RCC 7860 (cell line): ENCODE measurements at places on chromosomes 5 and 9.
A peak's percentile ranks its signal among the peaks of the same experiment; 100 is the strongest.

DNA sequence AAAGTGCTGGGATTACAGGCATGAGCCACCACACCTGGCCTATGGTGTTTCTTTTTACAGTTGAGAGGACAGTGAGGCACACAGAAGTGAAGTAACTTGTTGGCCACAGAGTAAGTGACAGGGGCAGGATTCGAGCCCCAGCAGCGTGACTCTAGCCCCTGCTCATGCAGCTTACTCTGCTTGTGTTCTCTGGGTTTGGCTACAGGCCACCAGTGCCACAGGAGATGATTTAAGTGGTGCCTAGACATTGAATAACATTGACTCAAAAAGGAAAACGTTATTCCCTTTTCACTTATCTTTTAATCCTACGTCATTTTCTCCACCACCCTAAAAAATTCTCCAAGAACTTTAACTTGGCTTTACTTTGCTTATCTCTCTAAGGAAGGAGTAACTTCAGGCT, 61.4 kb downstream of the SNX24 start:
- no peak for DNase-seq

DNA sequence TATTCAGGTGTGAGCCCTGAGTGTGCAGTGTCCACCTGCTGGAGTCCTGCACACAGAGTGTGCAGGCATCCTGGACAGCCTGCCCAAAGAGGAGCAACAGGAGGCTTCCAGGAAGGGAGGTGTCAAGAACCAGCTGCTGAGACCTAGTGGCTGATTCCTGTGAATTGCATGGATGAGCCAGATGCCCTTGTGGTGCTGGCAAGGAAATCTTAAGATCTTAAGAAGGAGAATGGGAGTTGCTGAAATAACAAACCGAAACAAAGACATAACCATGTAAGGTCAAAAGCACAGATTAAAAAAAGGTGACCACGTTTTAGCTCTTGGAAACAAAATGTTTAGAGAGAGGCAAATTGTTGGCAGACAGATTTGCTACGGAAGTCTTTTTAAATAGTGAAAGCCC, 29.3 kb upstream of the RPS23 start:
- DNase-seq, result no peak

DNA sequence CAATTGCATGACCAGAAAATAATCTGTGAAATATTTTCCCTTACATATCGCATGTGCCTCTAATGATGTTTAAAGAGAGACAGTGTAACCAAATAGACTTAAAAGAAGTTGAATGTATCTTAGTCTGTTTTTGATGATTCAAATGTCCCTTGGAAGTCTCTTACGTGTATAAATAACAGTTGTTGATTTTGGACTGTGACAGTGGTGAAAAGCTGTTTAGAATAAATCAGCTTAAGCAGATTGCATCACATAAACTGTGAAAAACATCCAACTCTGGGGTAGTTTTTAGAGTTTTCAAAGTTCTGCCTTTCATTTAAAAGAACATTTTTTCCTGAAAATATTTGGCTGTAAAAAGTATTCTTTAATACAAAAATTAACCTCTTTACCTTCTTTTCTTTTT, 301.1 kb downstream of the PRR16 start:
- DNase-seq, result no peak

GRCh38 chr9:34587271-34587670, 2.3 kb downstream of the CNTFR start:
- no peak for DNase-seq

DNA sequence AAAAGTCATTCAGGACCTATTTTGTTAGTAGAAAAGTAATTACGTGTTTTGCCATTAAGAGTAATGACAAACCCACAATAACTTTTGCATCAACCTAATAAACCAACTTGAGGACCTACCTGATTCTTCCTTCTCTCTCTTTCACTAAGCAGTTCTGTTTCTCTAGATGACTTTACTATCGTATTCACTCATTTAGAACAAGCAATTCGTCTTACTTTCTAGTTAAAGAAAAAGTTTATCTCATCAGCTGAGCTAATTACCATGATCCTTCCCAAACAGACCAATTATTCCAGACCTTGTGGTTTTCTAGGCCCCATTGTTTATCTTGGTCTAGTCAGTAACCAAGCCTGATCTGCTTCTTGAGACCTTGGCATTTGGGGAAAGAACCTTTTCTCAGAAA, 49.6 kb upstream of the PRDM9 start:
- no peak for DNase-seq

DNA sequence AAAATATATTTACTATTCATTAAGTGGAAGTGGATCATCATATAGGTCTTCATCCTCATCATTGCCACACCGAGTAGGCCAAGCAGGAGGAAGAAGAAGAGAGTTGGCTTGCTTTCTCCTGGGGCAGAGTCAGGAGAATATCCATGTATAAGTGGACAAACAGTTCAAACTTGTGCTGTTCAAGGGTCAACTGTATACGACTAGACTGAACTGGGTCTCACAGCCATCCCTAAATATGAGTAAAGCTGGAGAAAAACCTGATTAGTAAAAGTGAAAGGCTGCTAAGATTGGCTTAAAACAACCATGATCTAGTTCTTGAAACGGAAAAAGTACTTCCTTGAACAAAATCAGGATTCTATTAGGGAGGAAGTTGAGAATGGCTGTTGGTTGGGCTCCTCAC, 276.7 kb upstream of the ADRA1B start:
- DNase-seq, result no peak

- DNase-seq, result peak; percentile 27
These were observed 122.2 kb downstream of the LHX2 start for GRCh38 chr9:124133727-124134126.

DNA sequence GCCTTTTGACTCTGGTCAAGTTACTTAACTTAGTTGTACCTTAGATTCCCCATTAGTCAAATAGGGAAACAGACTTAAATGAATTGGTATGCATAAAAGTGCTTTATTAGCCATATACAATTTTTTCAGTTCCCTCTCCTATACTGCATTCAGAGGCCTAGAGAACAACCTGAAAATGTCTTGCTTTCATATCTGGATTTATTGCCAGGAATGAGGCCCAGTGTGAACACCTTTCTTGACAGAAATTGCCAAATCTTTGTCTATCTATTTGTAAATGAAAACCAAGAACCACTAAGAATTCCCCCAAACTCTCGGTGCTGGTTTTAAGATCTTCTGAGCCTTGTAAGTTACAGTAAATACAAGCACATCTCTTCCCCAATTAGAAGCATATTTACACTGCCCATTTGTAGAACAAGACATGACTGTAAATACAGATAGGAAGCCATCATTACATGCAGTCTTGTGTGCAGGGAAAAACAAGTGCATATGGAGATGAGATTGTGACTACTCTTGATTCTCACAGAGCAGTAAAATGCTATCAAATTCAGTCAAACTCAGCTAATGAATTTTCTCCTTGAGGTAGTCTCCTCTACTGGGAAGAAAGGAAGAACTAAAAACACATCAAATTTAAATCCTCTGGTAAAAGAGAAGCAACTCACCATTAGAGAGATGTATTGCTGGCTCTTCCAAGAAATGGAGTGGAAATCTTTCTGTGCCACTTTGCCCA, 5.2 kb upstream of the FAM13B start:
- no peak for DNase-seq

- no peak for DNase-seq
These were observed 5.5 kb downstream of the MVB12B start for GRCh38 chr9:126331964-126332748.

DNA sequence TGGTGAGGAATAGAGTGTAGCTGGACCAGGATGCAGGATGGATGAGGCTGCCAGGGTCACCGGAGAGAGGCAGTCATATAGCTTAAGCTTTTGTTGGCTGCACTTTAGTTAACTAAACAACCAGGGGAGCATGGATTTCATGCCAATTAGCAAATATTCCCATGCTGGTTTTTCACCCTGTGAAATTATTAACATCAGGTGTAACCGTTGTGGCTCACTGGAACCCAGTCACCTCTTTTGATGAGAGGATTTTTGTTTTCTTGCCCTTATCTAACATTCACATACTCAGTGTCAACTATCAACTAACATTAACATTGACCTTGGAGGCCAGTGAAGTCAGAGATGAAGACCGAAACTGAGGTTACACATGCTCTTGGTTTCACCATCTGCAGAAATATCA, 97.2 kb upstream of the BASP1 start:
- no peak for DNase-seq

DNA sequence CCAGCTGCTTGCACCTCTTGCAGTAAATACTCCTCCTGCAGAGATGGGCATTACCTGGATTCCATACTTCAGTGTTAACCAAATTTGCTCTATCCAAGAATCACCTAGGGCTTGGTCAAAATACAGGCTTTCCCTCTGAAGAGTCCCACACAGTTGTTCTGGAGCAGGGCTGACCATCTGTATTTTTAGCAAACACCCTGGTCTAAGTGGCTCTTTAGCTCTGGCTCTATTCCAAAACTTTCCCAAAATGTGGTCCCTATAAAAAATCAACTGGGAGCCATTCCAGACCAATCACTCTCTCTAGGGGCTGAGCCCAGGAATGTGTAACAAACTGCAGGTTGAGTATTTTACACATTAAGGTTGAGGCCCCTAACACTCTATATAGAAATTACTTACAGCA, 153.7 kb downstream of the SPOCK1 start:
- DNase-seq, result no peak

DNA sequence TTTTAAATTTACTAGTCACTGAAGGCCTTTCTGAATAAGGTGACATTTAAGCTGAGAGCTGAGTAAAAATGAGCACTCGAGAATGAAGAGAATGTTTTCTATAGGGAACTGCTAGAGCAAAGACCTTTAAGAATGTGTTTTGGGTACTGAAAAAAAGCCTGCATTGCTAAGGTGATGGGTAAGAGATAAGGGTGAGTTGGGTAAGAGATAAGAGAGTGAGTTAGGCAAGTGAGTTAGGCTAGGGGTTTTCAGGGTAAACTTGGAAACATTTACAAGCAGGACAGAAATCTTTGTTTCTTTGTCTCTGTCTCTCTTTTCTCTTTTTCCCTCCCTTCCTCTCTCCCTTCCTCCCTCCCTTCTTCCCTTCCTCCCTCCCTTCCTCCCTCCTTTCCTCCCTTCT, 5.6 kb downstream of the RAD23B start:
- no peak for DNase-seq

DNA sequence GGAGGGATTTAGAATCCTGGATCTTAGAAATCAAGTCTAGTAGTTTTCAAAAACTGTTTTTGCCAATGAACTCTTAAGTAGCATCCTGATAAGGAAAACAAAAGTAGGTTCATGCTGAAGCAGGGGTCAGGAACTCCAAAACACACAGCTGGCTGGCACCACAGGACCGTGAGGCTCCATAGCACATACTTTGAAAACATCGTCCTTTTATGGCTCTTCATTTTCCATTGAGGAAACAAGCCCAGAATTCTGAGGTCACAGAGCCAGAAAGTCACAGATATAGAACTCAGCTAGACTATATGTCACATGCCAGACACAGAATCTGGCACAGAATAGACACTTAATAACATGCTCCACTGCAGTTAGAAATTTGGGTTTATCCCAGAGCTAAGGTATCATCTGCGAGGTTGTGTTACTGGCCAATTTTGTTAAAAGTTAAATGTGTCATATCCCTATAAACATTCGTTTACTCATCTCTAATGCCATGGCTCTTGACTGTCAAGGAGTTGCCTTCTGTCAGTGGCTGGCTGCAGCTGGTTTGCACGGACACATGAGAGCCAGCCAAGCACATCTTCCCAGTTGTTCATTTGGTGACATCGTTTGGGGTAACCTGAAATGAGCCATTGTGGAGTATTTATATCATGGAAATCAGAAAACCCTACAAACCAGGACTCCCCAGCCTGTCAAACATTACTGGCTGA, 58.8 kb downstream of the FAM78A start:
- no peak for DNase-seq

- no peak for DNase-seq
These were observed 438 bp downstream of the TRIP13 start for GRCh38 chr5:893137-893506.

DNA sequence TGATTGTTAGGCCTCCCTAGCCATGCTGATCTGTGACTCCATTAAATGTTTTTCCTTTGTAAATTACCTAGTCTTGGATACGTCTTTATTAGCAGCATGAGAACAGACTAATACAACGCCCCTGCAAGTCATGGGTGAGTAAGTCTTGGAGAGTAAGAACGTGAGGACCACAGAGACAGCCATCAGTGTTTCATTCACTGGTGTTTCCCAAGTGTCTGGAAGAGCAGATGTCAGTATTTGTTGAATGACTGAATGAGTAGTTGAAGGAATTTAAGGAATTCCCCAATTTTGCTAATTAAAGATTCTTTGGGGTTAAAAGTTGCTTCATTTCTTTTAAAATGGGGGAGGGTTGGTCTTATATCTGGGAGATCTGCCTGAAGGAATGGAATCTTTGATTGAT, 178.8 kb downstream of the TRIO start:
- no peak for DNase-seq

- DNase-seq, result peak; percentile 29
These were observed 192.7 kb downstream of the SMC2 start for GRCh38 chr9:104286799-104287198.

DNA sequence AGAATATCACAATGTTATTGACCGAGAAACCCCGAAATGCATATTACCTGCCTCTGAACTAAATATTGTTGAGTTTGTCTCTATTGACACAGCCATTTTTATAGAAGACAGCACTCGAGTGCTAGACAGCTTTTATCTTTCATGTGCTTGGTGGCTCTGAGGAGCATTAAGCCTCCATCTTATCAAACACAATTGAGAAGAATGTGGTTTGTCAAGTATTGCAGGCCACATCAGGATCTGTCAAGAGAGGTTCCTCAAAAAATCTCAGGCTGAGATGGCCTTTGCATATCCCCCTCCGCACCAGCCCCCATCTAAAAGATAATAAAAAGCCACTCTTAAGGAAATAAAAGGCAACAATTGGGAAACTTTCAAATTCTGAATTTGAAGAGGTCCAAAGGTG, 284.8 kb downstream of the DENND1A start:
- DNase-seq, result no peak

- DNase-seq, result no peak
These were observed 172.8 kb upstream of the PLCXD3 start for GRCh38 chr5:41683181-41683580.

- DNase-seq, result no peak
These were observed 497.1 kb downstream of the NFIB start for GRCh38 chr9:13816837-13817236.

DNA sequence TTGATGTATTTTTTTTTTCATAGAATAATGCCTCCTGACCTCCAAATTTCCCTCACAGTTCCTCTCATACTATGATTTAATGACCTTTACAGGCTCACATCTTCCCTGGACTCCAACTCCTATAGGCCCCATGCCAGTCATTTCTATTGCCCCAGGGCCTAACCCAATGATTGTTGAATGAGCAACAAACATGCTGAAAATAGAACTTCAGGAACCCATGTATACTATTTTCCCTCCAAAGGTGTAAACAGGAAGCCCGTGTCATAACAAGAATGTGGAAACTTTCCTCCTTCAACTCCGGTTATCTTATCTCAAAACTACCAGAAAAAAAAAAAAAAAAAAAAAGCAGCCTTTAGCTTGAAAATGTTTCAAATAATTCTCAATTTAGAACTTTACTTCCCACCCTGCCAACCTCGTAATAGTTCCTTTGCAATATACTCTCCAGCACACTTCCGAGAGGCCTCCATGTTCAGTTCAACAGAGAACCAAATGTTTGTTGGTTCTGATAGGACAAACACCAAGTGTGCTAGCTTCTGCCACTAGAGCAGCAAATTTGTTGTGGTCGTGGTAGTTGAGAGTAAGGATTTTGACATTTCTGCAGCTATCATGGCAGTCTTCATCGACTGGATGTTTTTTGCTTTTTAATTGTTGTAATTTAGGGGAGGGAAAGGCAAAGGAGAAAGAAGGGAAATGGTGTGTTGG, 25.8 kb downstream of the TRPM6 start:
- DNase-seq, result no peak

- no peak for DNase-seq
These were observed 144.3 kb upstream of the MTAP start for GRCh38 chr9:21657966-21658667.
